Stimulated activated CD8-positive, alpha-beta memory T cell treated with anti-CD3 and anti-CD28 coated beads, Interleukin-4, amount 100 ng/mL, for 4 hours (primary cell): ENCODE measurements at places on chromosomes 4 and X.

DNA sequence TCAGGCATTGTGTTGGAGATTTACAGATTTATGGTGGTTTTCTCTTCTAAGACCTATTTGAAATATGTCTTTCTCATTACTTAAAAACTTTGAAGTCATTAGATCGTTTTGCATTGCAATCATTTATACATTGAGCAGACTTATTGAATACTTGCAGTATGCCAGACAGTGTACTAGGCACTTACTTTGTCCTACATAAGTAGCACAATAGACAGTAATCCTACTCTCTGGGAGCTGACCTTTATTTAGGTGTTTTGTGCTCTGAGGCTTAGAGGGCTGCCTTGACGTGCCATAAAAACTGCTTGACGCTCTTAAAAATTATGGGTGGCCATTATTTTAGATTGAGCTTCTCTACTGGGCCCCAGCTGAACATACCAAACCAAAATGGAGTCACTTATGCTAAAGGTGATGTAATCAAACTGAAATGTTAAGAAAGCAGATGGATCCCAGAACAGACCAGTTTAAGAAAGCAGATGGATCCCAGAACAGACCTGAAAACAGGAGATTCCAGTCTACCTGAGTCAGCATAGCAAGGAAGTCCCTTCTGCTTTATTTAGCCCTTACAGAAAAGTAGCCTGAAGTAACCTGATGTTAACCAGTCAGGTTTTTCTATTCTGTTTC lies 42.4 kb downstream of the PTTG2 start:
- DNase-seq, result no peak

- DNase-seq, result no peak
Observed at GRCh38 chr4:41748571-41749475, at the start of gene PHOX2B. PHOX2B (minus strand) TSS chr4:41748725; CDS start chr4:41748610, 115 bp downstream.

DNA sequence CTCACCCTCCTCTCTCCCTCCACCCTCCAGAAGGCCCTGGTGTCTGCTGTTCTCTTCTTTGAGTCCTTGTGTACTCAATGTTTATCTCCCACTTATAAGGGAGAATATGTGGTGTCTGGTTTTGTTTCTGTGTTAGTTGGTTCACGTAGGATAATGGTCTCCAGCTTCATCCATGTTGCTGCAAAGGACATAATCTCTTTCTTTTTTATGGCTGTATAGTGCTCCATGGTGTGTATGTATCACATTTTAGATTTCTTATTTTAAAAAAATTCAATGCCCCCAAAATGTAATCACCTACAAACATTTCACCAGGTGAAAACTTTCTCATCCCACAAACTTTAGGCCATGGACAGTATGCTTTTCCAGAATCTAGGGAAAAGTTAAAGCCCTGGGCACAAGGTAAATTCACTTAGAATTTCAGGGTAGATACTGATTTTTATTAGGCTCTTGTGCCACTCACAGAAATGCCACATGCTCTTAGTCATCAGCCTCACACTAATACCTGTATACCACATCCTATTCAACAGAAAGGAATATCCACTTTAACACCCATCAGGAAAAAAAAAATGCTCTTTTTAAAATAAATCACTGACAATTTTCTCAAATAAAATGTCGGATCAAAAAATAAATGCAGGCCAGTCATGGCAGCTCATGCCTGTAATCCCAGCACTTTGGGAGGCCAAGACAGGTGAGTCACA lies 104.8 kb upstream of the ENPP6 start:
- DNase-seq, result no peak

DNA sequence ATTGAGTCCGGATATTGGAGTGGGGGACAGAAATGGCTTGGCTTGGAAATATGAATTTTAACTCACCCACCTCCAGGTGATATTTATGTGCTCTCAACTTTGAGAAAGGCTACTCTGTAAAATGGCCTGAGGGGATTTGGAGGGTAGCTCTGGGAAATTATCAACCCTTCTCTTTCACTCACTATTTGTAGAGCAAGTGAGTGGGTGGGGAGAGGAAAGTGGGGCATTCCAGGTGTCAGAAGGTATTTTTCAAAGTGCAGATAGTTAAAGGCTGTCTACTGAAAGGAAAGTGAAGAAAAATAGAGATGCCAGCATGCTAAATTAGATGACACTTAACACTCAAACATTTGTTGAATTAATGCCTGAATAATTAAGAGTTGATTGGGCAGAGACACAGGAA lies 44.1 kb downstream of the TMEM164 start:
- no peak for DNase-seq

DNA sequence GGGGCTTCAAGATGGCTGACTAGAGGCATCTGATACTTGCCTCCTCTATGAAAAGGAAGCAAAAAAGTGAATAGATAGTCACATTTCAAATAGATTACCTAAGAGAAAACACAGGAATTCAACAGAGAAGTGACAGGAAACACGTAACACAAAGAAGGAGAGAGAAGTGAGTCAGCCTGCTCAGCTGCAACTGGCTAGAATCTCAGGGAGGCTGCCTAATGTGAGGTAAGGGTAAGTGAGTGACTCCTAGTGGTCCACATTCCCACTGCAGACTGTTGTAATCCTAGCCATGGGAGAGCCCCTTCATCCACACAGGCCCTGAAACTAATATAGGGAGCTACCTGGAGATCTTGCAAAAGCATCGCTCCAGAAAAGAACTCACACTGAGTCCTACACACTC lies 179.2 kb downstream of the SLC7A11 start:
- DNase-seq, result no peak

DNA sequence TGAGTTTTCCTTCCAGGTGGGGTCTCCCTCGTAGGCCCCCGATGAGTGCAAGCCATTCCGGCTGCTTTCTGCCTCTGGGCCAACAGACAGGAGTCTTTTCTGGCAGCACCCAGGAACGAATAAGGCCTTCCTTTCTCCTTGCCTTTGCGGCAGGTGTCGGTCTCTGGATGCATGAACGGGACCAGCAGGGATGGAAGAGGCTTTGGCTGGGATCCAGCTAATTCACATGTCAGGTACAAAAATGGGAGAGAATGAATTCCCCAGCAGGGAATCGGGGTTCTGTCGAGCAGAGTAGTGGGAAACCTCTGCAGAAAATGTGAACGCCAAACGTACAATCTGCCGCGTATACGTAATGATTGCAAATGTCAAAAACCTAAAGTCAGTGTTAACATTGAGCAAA lies 146.1 kb upstream of the TBL1X start:
- no peak for DNase-seq

- DNase-seq, result no peak
Observed at GRCh38 chrX:52574416-52575275, 57.8 kb upstream of the XAGE1B start.

GRCh38 chr4:121227341-121227792 lies 63.2 kb upstream of the TNIP3 start:
- DNase-seq, result no peak

DNA sequence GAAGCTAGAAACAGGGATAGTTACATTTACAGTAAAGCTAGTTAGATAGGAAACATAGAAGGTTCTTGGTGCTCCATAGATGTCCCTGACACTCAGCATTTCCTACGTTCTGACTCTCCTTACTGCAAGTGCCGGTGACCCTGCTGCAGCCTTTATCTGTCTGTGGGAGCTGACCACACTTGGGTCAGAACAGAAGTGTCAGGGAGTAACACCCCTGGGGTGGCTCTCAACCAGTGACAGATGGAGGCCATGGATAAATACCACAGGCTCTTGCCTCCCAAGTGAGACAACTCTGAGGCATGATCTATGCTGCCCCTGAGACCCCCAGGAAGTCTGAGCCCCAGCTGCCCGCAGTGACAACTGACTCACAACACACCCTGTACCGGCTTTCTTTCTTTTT lies 69.8 kb downstream of the ANXA3 start:
- no peak for DNase-seq

- DNase-seq, result no peak
Observed at GRCh38 chr4:7766661-7767345, 172.9 kb downstream of the AFAP1 start.

DNA sequence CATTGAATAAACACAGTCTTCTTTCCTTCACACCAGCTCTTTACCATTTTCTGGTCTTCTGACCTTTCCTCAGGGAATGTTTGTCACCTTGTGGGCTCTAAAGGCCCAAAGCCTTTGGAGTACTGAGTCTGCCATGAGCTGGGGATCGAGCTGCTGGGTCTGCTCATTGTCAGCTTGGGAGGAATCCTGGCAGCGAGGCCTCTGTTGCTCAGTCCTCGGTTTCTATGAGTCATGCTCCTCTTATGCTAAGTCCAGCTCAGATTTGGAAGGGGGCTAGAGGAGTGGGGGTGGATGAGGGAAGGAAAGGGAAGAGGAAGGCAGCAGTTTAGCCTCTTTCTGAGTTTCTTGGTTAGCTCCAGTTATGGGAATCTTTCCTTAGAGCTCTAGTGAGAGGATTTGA lies 31.1 kb downstream of the NHSL2 start:
- no peak for DNase-seq

GRCh38 chr4:157558016-157558415 lies 337.5 kb downstream of the GRIA2 start:
- no peak for DNase-seq

- no peak for DNase-seq
Observed at GRCh38 chr4:52868133-52868532, 6.0 kb downstream of the RASL11B start.

- DNase-seq, result no peak
Observed at GRCh38 chrX:47817421-47817820, 19.3 kb upstream of the ZNF81 start.

DNA sequence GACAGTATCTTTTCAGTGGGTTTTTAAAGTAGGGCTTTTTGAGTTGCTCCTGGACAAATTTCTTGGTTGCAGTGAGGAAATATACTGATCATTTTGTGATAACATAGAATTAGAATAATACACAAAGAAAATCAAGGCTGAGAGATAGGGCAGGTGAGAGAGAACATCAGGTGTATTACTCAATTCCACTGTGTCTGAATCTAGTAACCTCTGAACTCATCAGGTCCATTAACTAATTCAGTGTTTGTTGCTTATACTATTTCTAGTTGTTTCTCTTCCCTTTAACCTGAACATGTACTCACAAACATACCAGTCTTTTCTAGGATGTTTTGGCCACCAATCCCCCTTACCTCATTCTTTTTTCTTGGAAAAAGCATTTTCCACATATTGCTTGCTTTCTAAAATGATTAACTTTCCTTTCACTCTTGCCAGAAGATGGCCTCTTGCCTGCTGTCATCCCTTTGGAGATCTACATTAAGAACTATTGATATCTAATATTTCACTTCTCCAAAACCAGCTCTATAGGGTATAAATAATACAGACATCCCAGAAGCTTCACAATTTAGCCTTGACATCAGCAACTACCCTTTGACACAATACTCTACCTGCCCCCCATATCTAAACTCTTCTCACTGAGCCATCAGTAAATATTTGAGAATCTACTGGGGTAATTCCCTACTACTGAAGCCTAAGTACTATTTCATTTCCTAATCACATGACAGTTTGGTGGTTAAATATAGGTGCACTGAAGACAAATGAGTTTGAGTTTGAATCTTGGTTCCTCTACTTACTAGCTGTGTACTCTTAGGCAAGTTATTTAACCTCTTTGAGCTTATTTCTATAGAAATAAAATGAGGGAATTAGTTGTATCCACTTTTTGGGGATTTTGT lies 470.8 kb upstream of the IGFBP7 start:
- DNase-seq, result no peak

- DNase-seq, result no peak
Observed at GRCh38 chrX:37883196-37883595, 35.8 kb upstream of the DYNLT3 start.

DNA sequence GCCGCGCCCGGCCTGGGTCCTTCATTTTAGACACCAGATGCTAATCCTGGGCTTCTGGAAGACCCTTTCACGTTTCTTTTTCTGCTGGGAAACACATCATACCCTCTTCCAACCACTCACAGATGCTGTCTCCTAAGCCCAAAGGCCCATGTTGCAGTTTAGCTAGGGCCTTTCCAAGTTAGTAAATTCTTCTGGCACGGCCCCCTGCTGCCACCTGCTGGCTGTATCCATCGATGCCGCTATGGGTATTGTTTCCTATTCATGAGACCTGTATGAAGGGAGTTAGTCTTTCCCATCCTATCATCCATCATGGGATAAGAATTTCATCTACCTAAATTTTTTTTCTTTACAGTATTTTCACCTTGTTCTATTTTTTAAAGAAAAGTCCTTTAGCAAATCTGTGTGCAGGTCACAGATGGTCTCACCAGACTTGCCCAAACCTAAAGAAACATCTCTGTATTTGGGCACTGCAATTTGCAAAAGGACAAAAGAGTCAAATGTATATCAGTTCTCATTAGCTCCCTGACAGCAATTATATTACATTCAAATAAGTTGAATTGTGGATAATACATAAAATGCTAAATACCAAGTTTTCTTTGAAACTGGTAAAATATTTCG lies 37.8 kb upstream of the SLC9A7 start:
- DNase-seq, result peak; percentile 51

DNA sequence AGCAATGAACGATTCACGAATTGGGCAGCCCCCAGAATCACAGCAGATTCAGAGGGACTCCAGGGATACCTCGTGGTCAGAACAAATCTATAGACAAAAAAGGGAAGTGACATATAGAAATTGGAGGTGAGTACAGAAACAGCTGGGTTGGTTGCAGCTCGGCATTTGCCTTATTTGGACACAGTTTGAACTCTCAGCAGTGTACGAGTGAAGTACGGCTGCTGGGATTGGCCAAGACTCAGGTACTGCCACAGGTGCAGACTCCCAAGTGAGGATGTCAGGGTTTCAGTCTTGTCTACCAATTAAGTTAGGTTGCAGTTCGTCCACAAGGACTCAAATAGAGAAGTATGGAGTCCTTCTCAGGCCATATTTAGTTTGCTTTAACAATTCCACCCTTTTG lies 28.2 kb downstream of the HTT-AS start:
- DNase-seq, result no peak

- no peak for DNase-seq
Observed at GRCh38 chrX:41005445-41005992, 79.7 kb upstream of the USP9X start.

DNA sequence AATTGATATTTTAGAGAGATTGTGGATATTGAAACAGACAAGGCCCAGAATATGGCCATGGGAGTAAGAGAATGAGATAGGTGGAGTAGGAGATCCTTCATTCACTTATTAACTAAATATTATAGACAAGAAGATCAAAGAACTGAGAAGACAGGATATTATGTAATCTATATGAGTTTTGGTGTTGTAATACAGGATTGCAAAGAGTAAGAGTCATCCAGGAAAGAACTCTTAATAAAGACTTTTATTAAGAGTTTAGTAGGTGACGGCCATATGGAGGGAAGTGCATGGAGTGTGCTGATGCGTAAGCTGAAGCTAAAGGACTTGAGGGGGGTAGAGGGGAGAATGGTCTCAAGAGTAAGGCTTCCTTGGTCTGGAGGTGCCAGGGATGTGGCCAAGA lies 153.7 kb downstream of the VEGFC start:
- no peak for DNase-seq
